ENCODE measurements at places on chromosomes 2 and 18.

GRCh38 chr18:36931106-36931505 is 102.2 kb downstream of the KIAA1328 start:
- DNase-seq, result no peak

- DNase-seq, result no peak
Observed at GRCh38 chr2:158805255-158805654, 10.1 kb downstream of the DAPL1 start.

DNA sequence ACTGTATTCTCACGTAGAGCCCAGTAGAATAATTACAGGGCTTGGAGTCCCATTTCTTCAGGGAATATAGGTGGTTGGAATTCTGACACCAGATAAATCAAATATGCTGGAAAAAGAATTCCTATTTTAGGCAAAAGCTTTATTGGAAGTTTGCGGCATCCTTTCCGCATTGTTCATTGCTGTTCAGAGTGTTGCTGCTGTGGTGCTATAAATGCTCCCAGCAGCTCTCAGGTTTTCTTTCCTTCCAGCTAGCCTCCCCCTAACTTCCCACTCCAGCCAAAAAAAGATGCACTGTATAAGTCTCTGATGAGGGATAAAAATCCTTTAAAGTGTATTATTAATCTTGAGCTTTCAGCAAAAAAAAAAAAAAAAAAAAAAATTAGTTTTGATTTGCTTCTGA is 25.5 kb upstream of the POLR1B start:
- no peak for DNase-seq

GRCh38 chr2:190320696-190321095 is 1.1 kb upstream of the HIBCH start:
- no peak for DNase-seq

DNA sequence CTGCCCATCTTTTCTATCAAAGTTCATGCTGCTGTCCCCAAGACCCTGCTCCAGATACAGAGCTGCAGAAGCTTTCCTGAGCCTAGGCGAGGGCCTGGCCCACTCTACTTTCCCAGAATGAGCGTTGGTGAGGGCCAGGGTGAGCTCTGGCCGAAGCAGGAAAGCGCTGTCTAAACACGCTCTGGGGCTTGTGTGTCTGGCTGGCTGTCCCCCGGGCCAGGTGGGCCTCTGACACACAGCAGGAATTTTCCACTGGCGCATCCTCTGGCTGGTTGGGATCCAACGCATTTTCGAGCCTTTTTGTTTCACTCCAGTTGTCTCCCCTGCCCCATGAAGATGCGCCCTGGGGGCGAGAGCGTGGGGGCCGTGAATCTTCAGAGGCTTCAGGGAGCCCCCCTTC is 17.8 kb upstream of the KCNK3 start:
- no peak for DNase-seq

- DNase-seq, result no peak
Observed at GRCh38 chr2:73238149-73238548, 4.0 kb downstream of the CCT7 start.

- no peak for DNase-seq
Observed at GRCh38 chr18:3246635-3247239, 864 bp upstream of the MYL12A start.
